ENCODE measurements at places on chromosomes 11 and 22.

- no peak for DNase-seq
Observed at GRCh38 chr11:28759311-28759710, 651.1 kb downstream of the METTL15 start.

DNA sequence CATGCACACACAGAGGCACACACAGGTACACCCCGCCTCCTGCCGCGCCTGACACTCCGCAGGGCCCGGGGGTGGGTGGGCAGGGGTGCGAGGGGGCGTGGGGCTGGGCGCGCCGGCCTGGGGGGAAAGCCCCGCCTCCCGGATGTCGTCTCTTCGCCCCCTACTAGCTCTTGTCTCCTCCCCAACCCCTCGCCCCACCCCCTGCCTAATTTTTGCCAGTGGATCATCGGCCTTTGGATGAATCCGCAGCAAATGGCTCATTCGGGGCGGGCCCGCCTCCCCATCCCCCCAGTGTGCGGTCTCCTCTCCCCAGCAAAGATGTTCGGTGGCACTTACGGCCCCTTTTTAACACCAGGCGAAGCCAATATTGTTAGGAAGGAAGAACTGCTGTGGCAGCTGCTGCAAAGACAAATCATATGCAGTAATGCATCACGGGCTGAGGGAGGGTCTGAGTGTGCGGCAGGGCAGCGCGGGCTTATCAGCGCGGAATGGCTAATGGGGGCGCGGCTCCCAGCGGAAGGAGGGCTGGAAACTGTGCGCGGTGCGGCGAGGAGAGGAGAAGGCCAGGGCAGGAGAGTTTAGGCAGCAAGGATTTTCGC is 13.4 kb upstream of the NECTIN1 start:
- peak; percentile 92 for DNase-seq

DNA sequence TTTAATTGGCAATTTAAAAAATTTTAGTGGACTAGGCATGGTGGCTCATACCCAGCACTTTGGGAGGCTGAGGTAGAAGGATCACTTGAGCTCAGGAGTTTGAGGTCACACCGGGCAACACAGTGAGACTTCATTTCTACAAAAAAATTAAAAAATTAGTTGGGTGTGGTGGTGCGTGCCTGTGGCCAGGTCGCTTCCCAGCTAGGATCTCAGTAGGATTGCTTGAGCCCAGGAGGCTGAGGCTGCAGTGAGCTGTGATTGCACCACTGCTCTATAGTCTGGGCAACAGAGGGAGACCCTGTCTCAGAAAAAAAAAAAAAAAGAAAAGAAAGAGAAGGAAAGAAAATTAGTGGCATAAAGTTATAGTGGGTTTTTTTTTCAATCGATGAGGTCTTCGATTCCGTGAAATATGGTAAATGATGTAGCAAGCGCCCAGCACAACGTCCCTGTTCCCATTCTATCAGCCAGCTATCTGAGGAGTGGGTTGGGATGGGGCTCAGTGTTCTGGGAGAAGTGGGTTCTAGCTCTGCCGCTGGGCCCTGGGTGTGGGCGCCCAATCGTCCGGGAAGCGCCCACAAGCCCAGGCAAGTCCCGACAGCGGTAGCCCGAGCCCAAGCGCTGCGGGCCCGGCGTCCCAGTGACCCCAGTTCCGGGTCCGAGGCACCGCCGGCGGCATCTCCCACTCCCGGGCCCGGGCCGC is 1.4 kb downstream of the FOSL1 start:
- no peak for DNase-seq

DNA sequence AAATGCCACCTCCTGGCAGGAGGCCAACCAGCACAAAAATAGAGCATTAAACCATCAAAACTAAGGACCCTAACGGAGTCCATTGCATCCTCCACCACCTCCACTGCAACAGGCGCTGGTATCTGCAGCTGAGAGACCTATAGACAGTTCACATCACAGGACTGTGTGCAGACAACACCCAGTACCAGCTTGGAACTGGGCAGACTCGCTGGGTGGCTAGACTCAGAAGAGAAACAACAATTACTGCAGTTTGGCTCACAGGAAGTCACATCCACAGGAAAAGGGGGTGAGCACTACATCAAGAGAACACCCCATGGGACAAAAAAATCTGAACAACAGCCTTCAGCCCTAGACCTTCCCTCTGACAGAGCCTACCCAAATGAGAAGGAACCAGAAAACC is 11.6 kb upstream of the TMEM45B start:
- no peak for DNase-seq

- DNase-seq: no peak
Observed at GRCh38 chr11:28673691-28674432, 565.7 kb downstream of the METTL15 start.

GRCh38 chr22:32376681-32377080 is 19.0 kb downstream of the RFPL3 start:
- DNase-seq: no peak

DNA sequence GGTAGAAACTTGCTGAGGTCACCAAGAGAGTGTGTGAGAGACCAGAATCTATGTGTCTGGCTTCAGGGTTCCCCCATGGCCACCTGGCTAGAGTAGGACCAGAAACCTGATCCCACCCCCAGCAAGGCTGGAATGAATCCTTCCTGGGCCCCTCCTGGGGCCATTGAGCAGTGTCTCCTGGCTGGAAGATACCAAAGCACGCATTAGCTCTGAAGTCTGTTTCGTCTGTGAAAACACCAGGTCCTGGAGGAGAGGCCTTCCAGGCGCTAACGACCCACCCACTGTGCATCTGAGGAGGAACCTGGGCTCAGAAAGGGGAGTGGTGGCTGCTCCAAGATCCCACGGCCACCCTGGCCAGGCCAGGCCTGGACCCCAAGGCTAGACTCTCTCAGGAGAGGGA is 15.5 kb upstream of the TSKU start:
- no peak for DNase-seq

GRCh38 chr11:3190600-3190999 is 25.5 kb upstream of the OSBPL5 start:
- no peak for DNase-seq

DNA sequence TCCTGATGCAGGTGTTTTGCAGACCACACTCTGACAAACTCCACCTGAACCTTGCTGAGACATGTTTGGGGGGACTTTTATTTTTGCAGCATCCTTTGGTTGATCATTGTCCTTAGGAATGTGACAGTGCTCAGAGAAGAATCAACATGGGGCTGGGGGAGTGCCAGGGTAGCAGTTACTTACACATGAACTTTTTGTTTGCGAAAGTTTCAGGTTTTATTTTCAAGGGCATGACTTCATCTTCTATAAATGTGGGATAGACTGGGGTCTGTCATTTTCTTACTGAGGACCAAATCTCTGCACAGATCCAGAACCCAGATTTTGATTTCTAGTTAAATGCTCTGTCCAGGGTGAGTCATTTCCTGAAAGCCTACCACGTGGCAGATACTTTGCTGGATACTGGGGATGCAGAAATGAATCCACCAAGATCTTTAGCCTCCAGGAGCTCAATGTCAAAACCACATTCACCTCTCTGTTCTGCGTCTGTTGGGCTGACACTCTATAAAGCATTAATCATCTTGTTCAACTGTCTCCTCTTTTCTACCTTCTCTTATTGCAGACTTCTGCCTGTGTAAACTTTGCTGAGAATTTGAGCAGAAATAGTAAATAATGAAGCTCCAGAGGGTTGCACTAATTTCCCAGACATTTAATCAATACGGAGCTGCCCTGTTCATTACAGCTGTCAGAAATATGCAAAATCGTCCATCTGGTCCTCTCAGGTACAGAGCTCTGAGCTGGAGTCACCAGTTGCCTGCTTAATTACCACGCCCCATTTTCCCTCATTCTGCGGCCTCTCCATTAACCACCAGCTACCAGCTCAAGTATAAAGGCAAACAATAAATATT is 387.9 kb downstream of the MIAT start:
- no peak for DNase-seq

DNA sequence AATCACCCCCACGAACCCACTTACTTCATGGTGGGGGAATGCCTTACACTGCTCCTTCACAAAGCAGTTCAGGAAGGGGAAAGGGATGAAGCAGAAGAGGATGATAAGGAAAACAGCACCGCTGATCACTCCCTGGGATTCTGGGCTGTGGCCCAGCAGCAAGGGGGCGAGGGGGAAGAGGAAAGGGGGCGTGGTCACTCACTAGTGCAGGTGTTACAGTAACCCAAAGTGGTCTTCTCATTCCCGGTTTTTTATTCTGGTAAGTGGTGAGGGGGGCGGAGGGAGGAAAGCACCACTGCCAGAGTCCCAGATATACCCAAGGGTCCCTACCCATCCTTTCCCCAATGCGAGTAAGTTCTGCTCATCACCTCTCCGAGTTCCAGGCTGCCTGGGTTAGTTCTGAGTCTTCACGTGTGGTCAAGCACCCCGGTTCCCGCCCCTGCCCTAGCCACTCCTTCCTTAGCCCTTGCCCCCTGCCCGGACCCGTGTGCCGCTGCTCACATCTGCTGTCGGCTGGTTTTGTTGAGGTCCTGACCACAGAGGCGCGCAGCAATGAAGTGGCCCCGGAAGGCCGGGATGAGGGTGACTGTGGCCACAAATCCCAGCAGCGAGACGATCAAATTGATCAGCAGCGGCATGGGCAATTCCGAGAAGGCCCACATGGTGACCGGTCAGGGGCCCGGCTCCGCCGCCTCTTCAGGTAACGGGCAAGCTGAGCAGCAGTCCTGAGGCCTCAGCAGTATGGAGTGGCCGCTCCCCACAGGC is 477 bp downstream of the DPAGT1 start:
- DNase-seq: peak; percentile 46

DNA sequence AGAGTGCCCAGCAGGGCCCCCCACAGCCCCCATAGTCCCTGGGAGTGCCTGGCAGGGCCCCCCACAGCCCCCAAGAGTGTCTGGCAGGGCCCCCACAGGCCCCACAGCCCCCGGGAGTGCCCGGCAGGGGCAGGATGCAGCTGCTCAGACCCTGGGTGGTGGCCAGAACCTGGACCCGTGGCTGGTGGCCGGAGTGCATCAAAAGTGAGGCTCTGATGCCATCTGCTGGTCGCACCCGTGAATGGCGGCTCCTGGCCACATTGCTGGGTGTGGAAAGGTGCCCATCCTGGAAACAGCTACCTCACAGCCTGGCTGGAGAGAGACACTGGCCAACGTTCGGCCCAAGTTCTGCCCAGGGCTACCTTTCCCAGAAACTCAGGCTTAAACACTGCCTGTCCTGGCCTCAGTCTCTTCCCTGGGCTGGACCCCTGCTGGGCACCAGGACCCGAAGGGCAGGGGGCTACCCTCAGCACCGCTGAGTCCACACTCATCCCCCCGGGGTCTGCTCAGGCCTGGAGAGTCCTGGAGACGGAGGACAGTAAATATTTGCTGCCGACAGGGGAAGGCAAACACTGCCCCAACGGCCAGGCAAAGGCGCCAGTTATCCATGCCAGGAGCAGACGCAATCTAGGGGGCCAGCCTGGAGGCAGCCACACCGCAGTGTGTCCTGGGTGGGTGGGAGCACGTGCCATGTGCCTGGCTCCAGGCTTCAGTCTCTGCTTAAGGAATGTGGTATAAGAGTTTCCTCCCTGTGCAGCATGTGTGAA is 4.4 kb downstream of the INS start:
- DNase-seq: peak; percentile 73

GRCh38 chr11:45543808-45544422 is 121.5 kb downstream of the CHST1 start:
- DNase-seq: peak; percentile 63

DNA sequence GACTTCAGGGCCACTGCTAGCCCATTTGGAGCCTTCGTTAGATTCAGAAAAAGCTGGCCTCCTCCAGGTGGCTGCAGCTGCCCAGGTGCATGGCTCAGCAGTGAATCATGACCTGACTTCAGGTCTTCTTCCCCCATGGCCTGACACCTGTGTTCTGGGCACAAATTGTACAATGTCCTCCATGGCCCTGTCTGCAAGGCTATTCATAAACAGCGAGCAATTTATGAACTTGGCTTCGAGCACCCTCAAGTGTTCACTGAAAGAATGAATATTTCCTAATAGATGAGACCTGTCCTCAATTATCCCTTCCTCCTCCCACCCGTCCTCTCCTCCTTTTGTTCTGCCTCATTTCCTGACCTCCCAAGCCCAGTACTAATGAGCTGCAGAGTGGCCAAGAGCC is 12.2 kb upstream of the VPS37C start:
- no peak for DNase-seq

GRCh38 chr22:43426816-43427215 is 15.0 kb downstream of the MPPED1 start:
- no peak for DNase-seq

DNA sequence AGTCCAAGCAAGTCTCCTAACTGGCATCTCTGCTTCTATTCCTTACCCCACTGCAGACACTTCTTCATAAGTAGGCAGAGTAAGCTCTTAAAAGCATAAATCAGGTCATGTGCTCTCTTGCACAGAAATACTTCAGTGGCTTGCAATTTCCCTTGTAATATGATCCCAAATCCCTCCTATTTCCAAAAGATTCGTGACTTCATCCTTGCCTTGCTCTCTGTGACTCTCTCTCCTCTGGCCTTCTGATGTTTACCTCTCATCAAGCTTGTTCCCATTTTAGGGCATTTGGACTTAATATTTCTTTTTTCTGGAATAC is 37.4 kb upstream of the NCR3LG1 start:
- DNase-seq: no peak

Measured in hematopoietic multipotent progenitor cell treated with erythropoietin and hydrocortisone succinate and interleukin-3 and kit ligand, for 6 days (in vitro differentiated cells).